T follicular helper cell (primary cell): ENCODE measurements at places on chromosomes 4 and X.
A peak's percentile ranks its signal among the peaks of the same experiment; 100 is the strongest.

GRCh38 chr4:4496592-4497372, 45.1 kb downstream of the STX18 start:
- DNase-seq = no peak

- DNase-seq = no peak
These were observed 217.5 kb upstream of the GYPA start for GRCh38 chr4:144357975-144358374.

DNA sequence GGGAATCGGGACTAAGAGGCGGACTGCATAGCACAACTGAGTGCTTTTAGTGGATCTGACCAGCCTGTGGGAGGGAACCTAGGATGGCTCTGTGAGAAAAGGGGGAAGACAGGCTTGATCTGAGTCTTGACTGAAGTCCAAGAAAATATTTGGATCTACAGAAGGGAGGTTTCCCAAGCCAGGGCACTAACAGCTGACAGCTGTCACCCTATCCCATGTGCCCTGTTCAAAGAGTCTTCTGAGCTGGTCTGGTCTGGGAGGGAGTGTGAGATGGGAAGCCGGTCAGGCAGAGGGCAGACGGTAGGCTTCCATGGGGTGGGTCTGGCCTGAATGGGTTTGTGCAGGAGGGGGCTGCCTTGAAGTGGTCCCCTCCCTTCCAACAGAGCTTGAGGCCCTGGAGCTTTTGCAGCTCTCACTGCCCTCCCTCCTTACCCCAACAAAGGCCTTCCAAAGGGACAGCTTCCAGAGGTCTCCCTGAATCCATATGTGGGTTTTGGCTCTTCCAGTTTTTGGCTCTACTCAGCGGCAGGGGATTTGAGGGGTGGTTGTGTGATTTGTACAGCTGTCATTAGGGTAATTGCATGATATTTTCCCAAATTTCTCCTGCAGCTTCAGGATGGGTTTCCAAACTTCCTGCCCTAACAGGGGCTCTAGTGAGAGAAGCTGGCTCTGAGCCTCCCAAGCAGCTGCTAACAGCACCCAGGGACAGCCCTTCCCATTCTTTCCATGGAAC, 643.7 kb downstream of the BCOR start:
- no peak for DNase-seq

DNA sequence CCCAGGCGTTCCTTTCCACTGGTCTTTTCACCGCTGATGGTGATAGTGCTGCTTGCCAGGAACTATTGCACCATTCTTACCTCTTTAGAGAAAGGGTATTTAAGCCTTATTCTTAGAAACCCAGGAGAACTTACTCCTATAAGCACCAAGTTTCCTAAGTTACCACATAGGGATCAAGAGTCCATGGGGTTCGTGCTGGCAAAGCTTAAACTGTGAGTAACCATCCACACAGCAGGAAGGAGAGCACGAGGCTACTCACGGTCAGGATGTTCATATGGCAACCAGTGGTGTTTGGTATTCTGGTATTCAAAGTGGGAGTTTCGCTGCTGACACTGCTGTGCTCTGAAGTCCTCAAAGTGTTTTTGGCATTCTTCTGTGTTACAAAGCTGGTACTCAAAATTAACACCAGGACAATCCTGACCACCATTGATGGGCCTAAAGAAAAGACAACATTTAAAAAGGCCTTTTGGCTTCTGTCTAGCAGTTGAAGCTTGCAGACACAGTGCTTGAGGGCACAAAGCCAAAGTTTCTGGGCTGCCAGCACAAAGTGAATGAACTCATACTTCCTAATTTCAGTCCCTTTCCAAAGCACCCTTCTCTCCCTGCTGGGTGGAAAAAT, 256.9 kb downstream of the ADAMTS3 start:
- no peak for DNase-seq

GRCh38 chrX:57172544-57172943, 35.3 kb upstream of the SPIN2A start:
- DNase-seq = no peak

DNA sequence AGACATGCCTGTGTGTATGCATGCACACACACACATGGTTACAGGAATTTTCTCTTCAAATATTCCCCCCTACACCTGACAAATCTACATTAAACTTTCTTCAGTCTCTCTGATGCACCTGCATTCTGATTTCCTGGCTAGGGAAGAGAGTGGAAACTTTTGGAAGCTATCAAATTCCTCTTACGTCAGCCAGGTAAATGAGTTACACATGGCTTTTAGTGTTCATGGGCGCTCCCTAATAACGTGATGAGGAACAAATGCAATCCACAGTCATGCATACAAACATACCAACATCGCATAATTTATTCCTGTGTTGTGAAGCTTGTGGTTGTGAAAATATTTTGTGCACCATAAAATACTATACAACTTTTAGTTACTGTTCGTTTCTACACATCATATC, 34.9 kb downstream of the BMP3 start:
- no peak for DNase-seq

DNA sequence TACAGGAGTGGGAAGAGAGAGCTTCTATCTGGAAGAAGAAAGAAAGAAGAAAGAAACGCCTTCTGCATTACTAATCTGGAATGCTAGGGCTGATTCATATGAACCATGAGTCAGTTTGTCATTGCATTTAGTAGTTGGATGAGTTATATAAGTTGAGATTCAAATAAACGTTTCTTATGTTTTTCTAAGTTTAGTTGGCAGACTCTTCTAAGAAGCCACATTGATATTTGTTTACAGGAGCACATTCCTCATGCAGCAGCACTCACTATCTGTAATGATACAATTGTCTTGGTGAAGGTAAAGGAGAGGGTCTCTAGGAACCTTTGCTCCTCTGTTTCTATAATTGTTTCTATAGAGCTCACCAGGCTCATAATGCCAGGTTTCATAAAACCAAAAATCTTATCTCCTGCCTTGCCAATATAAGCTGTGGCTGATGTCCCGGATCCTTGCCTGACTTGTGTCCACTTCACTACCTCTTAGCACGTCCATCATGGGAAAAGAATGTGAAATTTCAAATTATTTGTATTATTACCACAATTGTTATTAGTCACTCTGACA, 39.5 kb downstream of the HOPX start:
- DNase-seq = no peak

GRCh38 chrX:139892512-139892911, 40.3 kb downstream of the ATP11C start:
- no peak for DNase-seq

GRCh38 chrX:106752101-106752678, 25.7 kb downstream of the RNF128 start:
- no peak for DNase-seq

DNA sequence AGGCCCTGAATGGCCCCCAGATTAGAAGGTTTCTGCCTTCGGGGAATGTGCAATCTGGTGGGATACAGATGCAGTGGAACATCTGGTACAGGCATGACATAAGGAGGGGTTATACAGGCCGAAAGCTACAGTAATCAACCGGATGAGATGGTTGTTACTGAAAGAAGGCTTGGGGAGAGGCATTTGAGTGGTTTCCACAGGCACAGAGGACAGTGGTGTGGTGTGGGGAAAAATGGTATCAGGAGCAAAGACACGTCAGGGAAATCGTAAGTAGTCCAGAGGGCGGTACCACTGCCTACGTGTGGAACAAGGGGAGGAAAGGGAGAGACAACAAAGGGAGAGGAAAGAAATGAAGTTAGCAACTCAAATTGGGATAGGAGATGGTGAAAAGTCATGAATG, 3.0 kb downstream of the PDLIM3 start:
- DNase-seq = no peak

DNA sequence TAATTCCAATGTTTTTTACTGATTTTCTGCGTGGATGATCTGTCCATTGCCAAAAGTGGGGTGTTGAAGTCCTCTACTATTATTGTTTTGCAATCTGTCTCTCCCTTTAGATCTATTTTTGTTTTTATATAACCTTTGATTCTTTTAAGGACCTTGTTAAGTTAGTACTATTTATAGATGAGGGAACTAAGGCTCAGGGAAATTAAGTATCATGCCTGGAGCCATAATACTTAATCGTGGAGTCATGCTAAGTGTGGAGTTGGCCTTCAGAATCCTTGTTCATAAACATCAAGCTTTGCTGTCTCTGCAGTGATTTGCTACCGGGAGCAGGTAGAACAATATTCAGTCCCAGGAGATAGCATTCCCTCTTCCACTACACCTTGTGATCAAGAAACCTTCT, 31.0 kb downstream of the SGMS2 start:
- no peak for DNase-seq

DNA sequence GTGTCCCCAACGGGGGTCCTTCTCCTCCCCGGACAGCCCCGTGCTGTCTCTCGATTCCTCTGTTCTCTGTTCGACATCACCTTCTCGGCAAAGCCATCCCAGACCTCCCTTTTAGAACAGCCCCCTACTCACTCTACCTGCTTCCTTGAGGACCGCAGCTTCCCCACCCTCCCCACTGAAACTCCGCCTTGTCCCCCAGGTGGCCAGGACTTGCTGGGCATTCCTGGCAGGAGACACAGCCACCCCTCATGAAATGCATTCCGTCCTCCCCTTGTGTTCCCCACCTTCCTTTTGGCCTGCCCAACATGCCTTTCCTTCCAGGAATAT, 34.8 kb upstream of the GPR78 start:
- no peak for DNase-seq

DNA sequence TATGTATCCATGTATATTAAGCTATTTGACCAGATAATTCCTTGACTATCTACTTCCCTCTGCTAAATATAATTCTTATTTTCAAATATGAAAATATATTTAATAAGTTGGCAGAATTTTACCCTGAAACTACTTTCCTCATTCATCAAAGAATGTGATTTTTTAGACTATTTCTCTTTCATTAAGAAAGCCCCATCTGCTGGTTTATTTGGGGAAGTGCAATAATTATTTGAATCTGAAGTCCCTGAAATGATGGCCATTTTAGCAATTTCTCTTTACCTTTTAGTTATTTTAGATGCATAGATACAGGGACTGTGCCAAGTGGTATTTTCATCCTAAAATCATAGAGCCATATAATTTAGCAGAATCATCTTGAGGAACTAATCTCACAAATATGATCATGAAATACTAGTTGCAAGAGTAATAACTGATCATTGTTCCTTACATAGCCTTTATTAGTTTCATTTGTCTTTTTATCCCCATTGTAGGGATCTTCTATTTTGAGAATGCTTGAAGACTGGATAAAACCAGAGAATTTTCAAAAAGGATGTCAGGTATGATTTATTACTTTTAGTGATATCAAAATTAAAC, 39.0 kb downstream of the ENPEP start:
- no peak for DNase-seq

- no peak for DNase-seq
These were observed 69.1 kb upstream of the HPGD start for GRCh38 chr4:174591243-174592021.

DNA sequence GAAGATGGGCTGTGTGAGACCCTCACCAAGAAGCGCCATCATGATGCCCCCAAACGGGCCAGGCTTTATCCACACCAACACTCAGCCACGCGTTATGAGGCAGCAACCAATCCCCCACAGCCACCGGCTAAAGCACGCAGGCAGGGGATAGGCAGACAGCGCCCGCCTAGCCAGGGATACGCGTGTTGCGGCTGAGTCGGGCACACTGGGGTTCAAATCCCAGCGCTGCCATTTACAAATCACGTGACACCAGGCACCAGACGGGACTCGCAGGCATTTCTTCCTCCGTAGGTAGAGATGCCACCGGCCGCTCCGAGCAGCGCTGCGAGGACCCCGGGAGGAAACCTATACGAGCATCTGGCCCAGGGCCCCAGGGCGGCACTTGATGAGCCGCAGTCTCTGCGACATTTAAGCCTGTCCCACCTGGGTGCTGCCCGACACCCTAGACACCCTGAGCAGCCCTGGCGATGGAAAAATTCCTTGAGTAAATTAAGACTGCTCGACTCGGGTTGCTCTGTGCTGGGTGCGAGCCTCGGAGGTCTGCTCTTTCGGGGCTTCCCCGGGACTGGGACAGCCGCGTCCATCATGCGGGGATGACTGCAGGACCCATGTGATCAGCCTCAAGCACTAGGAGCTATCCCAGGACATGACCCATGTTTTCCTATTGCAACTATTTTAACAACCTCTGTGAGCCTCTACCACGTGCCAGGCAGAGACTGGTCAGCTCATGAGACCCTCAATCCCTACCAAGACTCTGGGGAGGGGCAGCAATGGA, 6.3 kb downstream of the ABLIM2 start:
- DNase-seq = no peak

DNA sequence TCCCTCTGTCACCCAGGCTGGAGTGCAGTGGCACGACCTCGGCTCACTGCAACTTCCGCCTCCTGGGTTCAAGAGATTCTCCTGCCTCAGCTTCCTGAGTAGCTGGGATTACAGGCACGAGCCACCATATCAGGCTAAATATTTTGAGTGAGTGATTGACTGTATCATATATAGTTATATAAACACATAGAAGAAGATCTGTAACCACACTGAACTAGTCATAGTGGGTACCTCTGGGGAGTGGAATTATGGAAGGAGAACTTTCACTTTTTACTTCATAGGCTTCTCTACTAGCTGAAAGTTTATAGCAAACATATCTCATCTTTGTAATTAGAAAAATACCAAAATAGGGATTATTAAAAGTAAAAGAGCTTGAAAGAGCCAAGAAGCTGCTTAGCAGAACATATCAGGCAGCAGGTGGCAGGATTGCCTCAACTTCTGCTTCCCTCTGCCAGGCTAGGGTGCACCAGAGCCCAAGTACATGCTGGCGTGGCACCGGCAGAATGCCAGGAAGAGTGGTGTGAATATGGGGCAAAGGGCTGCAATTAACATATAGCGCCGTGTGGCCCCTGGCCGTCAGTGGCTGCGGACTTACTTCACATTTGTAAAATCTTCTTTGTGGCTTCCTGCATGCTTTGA, 39.5 kb upstream of the CD40LG start:
- DNase-seq = peak; percentile 50

GRCh38 chr4:23547601-23548000, 342.2 kb downstream of the PPARGC1A start:
- DNase-seq = no peak

GRCh38 chrX:100928660-100929613, at the start of gene XKRX:
Gene XKRX (minus strand): TSS chrX:100928917. CDS start chrX:100928304, 613 bp downstream.
- no peak for DNase-seq

DNA sequence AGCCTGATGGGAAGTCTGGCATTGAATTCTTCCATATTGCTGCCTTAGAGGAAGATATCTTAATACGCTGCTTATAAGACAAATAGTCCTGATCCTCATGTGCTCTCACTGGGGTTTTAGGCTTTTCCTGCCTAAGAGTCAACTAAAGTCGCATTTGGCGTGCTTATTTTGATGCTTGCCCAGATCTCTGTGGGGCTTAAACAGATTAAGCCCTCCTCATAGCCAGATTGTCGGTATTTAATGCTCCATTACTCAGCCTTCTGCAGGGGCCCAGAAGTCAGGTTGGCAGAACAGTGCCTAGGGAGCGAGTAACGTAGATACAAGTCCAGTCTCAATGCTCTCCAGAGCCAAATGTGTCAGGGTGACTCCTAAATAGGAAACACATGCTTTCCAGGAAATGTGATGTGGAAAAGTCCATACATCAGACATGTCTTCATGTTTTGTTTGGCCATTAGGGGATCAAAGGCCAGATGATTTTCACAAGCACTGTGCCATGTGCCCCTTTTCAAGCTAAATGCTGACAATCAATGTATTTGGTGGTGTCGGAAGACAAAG, 262.8 kb downstream of the PRDM5 start:
- no peak for DNase-seq

DNA sequence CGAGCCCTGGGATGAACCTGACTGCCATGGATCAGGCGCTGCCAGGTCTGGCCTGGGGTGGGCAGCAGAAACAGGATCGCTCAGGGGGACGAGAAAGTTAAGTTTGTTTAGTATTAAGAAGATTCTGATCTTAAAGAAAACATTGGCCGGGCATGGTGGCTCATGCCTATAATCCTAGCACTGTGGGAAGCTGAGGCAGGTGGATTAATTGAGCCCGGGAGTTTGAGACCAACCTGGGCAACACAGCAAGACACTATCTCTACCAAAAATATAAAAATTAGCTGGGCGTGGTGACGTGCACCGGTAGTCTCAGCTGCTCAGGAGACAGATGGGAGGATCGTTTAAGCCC, 696 bp upstream of the FLNA start:
- DNase-seq = no peak
